ENCODE measurements at places on chromosomes 2 and 18. TPM values are rescaled to one million over a fixed set of nuclear protein-coding genes. Genes with fewer than 3 reads are reported as not detected.

The PLCD4 gene
- total RNA-seq: 0.90 TPM

The PDE6D gene
- 19.6 TPM for total RNA-seq

The SPC25 gene
- total RNA-seq: 20.1 TPM

The PCBP1 gene
- total RNA-seq: 353 TPM

All from A549 treated with ZK216348 at 1 μM for 4 hours (cell line).